H7 (cell line): ENCODE measurements at places on chromosomes 5 and 9. TPM values are rescaled to one million over a fixed set of nuclear protein-coding genes. Genes with fewer than 3 reads are reported as not detected.
A peak's percentile ranks its signal among the peaks of the same experiment; 100 is the strongest.

DNA sequence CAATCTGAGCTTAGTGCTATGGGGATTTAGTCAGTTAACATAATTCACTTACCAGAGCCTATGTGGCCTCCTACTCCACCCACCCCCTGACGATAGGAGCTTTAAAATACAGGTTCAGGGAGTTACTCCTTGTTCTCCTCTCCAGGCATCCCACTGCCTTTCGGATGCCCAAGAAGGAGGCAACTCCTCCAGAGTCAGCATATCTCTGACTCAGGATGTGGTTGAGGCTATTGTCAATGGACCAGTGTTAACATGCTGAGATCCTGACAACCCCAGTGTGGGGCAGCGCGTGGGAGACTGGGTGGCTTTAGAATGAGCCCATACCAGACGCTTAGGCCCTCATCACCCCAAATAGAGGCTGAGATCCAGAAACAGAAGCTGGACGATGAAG lies 27.4 kb downstream of the BICD2 start:
- DNase-seq, result no peak

GRCh38 chr9:34633851-34634550 lies 3.6 kb downstream of the SIGMAR1 start:
- peak; percentile 89 for DNase-seq

- DNase-seq, result no peak
Observed at GRCh38 chr9:116352958-116353357, 199.4 kb downstream of the PAPPA start.

- no peak for DNase-seq
Observed at GRCh38 chr9:82234160-82234943, 245.8 kb downstream of the SPATA31D1 start.

GRCh38 chr5:38469707-38470267 lies 86.7 kb downstream of the LIFR start:
- no peak for DNase-seq

GRCh38 chr5:75603371-75603770 lies 7.9 kb upstream of the ANKDD1B start:
- no peak for DNase-seq

DNA sequence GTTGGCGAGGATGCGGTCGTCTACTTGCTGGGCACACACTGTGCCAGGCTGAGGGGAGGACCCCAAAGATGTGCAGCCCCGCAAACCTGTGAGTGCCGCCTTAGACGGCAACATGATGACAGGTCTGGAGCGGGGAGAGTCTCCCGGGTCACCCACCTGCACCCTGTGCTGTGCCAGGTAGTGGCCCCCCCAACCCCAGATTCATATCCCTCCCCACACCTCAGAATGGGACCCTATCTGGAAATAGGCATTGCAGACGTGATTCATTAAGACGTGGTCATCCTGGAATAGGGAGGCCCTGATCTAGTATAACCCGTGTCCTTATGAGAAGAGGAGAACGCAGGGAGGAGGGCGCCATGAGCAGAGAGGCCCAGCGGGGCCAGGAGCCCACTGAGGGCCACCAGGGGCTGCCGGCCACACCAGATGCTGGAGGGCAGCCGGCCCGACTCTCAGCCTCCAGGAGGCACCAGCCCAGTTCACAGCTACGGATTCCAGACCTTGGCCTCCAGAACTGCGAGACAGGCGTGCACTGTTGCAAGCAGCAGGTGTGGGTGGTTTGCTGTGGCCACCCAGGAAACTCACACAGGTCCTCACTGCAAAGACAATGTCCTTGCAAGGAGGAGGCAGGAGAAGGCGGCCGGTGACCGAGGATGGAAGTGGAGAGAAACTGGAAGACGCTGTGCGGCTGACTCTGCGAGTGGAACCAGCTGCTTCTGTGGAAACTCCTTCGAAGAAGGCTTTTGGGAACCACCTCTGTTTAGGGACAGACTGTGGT lies 131.9 kb upstream of the LPCAT1 start:
- DNase-seq, result peak; percentile 49

DNA sequence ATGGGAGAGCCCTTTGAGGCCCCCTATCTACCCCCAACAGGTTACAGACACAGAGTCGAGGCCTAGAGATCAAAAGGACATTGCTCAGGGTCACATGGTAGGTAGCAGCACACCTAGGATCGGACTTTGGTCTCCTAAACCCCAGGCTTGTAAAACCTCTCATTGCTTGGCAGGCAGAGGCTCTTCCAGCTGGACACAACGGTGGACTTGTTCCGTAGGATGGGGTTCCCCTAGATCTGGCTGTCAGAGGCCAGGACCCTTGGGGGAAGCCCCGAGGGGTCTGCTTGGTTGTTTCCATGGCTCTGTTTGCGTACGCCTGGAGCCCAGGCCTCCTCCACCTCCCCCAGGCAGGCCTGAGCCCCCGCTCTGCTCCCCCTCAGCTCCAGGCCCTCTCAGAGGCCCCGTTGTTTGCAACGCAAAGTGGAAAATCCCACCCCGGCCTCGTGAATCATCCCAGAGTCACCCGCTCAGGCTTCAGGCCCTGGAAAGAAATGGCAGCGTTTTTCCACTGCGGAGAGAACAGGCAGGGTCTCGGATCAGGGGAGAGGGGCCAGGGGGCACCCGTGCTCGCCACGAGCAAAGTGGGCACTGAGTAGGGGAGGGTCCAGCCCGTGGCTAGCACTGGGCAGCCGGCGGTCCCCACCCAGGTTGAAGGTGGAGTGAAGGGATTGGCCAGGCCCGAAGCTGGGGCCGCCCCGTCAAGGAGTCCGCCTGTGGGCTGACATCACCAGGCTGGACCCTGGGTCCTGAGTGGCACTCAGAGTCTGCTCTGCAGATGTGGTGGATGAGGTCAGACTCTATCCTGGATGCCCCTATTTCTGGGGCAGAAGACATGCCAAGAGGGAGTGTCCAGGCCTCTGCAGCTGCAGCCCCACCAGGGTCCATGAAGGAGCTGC lies 19.8 kb downstream of the COL27A1 start:
- DNase-seq, result peak; percentile 64

DNA sequence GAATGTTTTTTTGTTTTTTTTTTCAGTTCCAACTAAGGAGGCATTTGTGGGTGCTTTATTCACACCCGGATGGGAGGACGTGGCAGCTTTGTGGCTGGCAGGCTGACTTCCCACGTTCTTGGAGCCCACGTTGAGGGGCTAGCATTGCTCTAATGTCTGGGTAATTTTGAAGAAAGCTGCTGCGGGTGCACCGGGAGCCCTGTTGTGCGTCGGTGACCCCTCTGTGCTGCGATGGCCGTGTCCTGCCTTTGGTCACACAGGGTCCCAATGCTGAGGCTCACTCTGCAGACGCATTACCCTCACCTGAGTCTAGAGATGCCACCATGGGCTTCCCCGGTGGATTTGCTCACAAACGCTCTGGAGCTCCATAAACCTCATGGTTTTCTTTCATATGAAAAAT lies 34.2 kb downstream of the NDUFS6 start:
- no peak for DNase-seq

DNA sequence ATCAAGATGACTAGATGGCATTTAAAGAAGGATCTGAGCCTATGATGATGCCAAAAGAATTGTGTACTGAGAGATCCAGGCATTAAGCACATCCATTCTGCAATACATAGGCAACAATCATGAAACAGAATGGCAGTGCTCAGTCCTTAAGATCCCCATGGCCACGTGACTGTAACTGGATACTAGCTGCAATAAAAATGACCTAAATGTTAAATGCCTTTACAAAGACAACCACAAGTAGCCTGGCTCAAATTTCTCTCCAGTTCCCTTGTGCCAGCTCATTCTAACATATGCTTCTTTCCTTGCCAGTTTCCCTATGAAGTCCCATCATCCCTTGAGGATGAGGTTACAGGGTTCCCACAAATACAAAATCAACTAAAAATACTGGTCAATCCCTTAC lies 148.3 kb upstream of the GHR start:
- DNase-seq, result no peak

- DNase-seq, result no peak
Observed at GRCh38 chr5:112293587-112293986, 125.5 kb downstream of the EPB41L4A start.

DNA sequence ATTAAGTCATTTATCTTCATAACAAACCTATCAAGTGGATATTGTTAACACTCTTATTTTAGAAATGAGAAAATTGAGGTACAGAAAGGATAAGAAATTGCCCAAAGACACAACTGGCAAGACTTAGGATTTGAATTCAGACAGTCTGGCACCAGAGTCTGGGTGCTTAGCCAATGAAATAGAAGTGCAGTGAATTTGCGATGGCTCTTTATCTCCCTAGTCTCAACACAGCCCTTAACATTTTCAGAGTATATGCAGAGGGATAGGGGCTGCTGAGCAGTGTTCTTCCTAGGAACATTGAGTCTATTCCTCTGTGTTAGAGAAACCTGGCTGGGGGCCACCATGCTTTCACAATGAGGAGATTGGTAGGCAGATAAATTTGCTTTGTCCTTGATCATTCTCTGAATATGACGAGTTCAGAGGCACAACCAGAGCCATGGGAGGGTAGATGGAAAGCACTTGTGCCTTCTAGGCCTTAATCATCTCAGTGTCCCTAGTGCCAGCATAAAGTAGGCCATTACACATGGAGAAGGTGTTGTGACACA lies 6.1 kb upstream of the FSD1L start:
- DNase-seq, result no peak

DNA sequence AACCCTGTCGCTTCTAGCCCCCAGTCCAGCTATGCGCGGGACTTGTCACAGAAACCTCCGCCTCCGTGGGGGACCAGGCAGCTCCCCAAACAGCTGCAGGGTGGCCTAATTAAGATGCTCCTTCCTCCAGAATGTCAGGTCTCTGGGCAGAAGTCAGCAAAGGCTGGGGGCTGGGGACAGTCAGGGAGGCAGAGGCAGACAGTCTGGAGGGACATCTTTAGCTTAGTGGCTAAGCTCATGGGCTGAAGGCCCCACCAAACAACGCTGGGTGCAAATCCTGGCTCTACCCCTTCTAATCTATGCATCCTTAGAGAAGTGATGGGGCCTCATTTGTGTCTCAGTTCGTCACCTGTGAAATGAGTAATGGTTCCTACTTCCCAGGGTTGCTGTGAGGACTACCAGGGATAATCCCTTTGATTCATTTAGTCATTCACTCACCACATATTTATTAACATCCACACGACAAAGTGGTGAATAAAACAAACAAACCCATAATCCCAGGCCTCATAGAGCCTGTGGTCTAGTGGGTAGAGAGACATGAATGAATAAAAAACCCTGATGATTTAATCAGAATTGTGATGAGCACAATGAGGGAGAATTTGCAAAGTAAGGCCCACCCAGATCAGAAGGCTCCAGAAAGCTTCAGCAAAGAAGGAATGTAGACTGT lies 20.2 kb upstream of the MED27 start:
- DNase-seq, result no peak

GRCh38 chr9:2335260-2335659 lies 286.3 kb upstream of the VLDLR start:
- no peak for DNase-seq

- DNase-seq, result no peak
Observed at GRCh38 chr9:133693703-133694529, 44.2 kb downstream of the SARDH start.

GRCh38 chr9:121557581-121558447 lies 58.2 kb upstream of the GGTA1 start:
- peak; percentile 83 for DNase-seq

- no peak for DNase-seq
Observed at GRCh38 chr5:178496642-178497041, 93.6 kb downstream of the COL23A1 start.

- no peak for DNase-seq
Observed at GRCh38 chr5:139912158-139912557, 116.5 kb downstream of the PSD2 start.

The C5orf52 gene
- not detected in 2 replicates for total RNA-seq

The SLC36A2 gene
- not detected in 2 replicates for total RNA-seq

The PLPP6 gene
- 5.8 and 6.8 TPM in 2 replicates for total RNA-seq

The INSYN2B gene
- total RNA-seq, result not detected in 2 replicates

The CD72 gene
- total RNA-seq, result 1.9 and 4.6 TPM in 2 replicates

The PCDHGA6 gene
- total RNA-seq, result 0.04 TPM in 1 of 2 replicates, not detected in the other

The IFNA13 gene
- total RNA-seq, result not detected in 2 replicates

The CDO1 gene
- total RNA-seq, result 9.2 and 9.9 TPM in 2 replicates

The MYMK gene
- not detected in 2 replicates for total RNA-seq
